Activated T-helper 9 cell treated with anti-CD3 and anti-CD28 coated beads, Interleukin-2, amount 50 U/mL, for 16 hours (primary cell): ENCODE measurements at places on chromosomes 4 and X.

GRCh38 chr4:158189422-158189821 lies 16.6 kb upstream of the GASK1B start:
- DNase-seq: no peak

GRCh38 chr4:34464196-34464595 lies 1780.1 kb downstream of the ARAP2 start:
- DNase-seq: no peak

GRCh38 chrX:106902684-106903083 lies 457 bp downstream of the RIPPLY1 start:
- DNase-seq: no peak

DNA sequence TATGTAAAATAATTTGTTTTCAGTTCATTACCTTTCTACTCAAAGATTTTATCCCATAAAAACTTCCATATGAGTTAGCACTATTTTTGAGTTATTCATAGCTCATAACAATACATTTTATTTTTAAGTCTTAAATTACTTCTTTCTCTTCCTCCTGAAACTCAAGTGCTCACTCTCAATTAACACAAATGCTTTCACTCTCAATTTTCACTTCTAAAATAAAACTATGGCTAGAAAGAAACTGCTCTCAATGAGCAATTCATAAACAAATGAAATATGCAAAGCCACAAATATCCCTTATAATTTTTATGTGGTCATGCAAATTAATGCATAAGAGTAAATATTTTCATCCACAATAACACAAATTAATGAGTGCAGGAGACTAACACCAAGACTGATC lies 38.8 kb downstream of the MAML3 start:
- DNase-seq: no peak

DNA sequence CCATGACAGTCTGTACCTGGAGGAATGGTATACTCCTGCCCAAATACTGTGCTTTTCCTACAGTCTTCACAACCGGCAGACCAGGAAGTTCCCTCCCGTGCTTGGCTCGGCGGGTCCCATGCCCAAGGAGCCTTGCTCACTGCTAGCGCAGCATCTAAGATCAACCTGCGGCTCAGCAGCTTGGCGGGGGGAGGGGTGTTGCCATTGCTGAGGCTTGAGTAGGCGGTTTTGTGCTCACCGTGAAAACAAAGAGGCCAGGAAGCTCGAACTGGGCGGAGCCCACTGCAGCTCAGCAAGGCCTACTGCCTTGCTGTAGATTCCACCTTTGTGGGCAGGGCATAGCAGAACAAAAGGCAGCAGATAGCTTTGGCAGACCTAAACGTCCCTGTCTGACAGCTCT lies 152.7 kb downstream of the TEX11 start:
- DNase-seq: peak; percentile 28

DNA sequence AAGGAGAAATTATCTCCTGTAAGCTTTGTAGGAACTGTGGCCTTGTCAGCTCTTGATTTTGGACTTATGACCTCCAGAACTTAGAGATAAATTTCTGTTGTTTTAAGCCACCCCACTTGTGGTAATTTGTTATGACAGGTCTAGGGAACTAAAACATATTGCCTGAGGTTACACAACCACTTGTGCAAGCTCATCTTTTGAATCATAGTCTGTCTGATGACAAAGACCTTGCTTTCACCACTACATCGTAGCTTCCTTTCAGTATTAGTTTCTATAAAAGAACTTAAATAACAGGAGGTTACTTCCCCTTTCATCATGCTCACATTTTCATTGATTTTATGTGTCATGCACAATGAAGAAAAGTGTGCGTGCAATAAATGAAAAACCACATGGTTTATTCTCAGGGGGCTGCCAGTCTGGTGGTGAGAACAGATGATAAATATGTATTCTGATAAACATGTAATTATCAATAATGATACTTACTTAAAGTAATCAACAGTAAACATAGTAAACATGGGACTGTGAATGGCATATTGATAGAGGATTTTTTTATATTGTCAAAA lies 690.0 kb upstream of the HS3ST1 start:
- no peak for DNase-seq

DNA sequence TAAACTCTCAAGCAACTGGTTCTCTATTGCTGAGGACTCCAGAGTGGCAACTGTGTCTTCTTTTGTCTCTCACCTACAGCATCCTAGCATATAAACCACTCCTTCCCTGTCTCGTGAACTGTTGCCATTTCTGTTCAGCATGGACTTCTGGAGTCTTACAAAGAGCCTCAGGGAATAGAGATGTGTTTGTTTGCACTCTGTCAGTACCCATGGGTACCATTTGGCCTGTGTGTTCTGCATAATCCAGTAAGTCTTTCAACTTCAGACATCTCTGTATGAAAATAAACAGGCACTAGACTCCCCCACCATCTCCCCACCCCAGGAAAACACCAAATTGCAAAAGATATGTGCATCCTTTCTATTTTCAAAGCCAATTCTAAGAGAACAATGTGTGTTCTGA lies 1351.6 kb upstream of the PABPC4L start:
- DNase-seq: no peak

DNA sequence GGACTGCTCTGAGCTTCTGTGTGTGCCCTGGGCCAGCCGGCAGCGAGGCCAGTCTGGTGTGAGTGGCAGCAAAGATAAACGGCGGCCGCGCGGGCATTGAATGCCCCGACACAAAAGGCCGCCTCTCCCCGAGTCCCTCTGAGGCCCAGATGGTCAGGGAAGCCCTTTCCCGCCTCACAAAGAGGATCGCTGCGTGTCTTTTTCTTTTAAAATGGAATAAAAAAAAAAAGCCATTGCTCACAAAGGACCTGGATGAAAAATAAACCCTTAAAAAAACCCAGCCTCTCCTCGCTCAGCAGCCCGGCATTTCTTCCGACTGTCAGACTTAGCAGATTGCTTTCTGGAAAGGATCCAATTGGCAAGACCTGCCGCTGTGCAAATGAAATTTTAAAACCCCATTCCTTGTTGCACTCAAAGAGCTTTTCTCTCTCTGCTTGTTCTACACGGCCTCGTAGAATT lies 578.7 kb downstream of the BCOR start:
- DNase-seq: no peak

DNA sequence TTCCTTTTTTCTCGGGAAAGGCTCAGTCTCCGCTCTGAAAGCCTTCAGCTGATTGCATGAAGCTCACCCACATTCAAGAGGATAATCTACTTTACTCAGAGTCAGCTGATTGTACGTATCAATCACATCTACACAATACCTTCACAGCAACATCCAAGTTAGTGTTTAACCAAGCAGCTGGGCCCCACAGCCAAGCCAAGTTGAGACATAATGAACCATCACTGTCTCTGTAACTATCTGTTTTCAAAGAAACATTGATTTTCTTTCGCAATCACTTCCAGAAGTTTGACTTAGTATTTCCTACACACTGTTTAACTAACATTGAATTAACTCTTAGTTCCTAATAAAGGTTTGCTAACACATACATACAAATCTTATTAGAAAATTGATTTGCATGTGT lies 40.3 kb downstream of the RWDD4 start:
- no peak for DNase-seq

GRCh38 chr4:178672512-178672911 lies 1230.3 kb upstream of the AGA start:
- no peak for DNase-seq

DNA sequence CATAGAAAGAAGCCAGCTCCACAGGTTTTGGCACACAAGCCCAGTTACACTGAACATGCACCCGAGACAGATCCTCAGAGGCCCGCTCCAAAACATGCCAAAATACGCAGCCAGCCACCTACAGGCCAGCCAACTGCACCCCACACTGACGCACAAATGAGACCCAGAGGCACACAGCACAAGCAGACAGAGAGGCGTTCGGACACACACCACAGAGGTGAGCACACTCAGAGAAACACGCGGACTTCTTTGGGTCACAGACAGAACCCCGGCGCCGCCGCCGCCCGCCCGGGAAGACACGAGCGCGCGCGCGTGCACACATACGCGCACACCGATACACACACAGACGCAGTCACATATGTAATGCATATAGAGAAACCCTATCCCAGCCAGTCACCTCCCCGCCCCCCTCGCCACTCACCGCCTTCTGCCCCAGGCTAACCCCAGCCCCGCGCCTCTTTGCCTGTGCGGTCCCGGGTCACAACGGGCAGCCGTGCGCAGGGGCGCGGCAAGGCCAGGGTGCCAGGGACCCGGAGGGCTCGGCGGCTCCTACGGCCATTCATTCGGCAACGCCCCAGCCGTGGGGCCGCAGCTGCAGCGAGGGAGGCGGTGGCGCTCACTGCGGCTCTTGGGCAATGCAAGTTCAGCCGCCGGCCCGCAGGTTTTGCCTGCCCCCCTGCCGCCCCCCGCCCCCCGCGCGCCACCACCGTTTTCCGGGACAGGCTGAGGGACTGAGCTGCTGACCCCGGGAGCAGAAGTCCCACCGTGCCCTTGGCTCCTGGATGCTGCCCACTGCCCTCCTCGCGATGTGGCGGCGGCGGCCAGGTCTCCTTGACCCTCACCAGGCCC lies 553 bp downstream of the SEPTIN6 start:
- DNase-seq: peak; percentile 59

- DNase-seq: no peak
Measured at GRCh38 chrX:107482046-107482445, 32.6 kb downstream of the FRMPD3 start.

GRCh38 chrX:3293251-3293650 lies 53.2 kb downstream of the MXRA5 start:
- no peak for DNase-seq

GRCh38 chr4:140609548-140610425 lies 41.0 kb upstream of the UCP1 start:
- DNase-seq: no peak

GRCh38 chr4:139243448-139244365 lies 36.3 kb downstream of the MGARP start:
- DNase-seq: no peak

DNA sequence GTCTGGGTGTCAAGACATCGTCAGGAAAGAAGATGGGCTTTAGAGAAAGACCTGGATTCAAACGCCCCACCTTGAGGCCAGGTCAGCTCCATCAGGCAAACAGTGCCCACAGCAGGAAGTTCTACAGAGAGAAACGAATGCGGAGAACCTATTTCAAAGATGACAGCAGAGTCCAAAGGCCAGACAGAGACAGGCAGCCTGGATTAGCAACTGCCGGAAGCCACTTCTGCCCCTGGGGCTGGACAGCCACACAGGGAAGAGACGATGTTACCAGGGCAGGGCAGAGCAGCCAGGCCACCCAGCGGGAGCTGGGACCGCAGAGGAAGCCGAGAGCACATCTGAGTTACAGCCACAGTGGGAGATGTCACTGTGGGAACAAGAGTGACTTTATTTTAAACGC lies 1.2 kb downstream of the C4orf50 start:
- no peak for DNase-seq

DNA sequence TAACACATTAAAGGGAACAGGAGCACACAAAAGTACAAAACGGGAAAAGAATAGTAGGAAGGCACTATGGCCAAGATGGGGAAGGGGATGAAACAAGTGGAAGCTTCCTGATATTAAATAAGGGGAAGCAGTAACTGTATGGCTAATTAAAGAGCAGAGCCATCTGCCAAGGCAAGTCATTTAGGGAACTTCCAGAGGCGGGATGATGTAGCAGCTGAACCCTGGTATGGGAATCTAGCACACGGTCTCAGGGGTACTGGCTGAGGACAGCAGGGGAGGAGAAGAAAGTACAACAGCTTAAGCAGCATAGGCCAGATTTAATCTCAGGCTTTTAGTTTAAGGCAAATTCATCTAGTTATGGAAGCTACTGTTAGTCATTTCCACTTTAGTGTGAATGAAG lies 59.1 kb downstream of the IGFBP7 start:
- DNase-seq: no peak

- no peak for DNase-seq
Measured at GRCh38 chr4:188707036-188707435, 567.8 kb downstream of the TRIML1 start.
